ENCODE measurements at places on chromosomes 5 and 9. TPM values are rescaled to one million over a fixed set of nuclear protein-coding genes. Genes with fewer than 3 reads are reported as not detected.

DNA sequence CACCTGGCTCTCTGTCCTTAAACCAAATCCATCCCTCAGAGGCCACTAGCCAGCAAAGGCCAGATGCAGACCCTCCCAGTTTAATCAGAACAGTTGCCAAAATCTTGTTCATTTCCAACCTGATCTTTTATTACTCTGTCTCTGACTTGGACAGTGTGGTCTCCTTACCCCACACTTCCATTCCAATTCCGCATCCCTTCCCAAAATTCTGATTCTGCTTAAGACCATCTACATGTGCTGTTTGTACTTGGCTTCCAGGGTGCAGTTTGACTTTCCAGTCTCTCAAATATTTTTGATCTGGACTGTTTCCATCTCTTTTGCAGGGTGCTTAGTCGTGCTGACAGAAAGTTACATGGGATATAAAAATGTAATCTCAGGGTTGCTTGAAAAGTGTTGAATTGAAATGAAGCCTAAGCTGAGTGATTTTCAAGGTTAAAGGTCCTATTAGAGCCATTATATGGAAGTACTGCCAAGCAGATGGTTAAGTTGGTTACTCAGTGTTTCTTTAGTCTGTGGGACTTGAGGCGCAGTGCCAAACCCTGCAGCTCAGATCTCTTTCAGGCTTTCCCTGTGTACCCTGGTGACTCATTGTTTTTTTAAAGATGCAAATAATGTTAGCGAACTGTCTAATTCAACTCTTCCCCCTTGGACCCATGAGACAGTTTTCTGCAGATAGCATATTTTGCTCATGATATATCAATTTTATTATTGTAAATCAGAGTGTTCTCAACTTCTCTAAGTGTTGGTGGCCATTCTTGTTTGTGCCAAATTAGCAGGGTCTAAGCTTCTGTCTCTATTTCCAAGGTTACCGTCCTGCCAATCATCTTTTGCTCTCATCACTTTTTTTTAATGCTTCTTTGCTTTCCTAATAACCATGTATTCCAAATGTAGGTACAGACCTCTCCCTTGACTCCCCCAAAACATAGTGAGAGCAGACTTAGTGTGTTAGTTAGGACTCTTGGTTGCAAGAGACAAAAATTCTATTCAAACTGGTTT is 18.2 kb upstream of the DCP2 start:
- no peak for DNase-seq

DNA sequence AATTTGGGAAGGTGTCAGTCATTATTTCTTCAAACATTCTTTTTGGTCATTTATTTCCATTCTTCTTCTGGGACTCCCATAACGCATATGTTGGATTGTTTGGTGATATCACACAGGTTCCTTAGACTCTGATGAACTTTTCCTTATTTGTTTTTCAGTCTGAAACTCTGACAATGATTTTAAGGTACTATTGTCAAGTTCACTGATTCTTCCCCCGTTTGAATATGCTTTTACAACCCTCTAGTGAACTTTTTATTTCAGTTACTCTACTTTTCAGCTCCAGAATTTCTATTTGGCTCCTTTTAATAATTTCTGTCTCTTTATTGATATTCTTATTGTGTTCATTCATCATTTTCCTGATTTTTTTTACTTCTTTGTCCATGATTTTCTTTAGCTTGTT is 92.5 kb upstream of the RORB start:
- no peak for DNase-seq

Gene QRFP
- polyA plus RNA-seq: 0.29 TPM

DNA sequence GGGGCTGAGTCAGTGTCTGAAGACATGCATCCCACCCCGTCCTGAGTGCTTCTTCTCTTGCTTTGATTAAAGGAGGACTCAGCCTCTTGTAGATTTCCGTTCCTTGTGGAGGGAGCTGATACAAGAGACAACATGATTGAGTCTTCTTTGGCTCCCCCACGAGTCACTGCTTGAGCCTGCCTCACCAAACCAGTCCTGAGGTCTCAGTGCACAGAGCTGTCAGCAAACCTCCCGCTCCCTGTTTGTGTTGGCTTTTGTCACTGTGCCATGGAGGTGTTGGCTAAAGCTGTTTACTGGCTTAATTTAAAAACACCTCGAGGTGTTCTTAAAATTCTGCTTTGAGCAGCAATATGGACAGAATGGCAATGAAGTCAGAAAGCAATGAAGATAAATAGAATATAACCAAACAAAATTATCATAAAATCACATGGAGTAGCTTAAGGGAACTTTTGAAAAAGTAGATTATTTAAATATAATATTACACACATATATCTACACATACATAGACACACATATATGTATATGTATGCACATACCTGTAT is 234.1 kb upstream of the ANKRD55 start:
- no peak for DNase-seq

DNA sequence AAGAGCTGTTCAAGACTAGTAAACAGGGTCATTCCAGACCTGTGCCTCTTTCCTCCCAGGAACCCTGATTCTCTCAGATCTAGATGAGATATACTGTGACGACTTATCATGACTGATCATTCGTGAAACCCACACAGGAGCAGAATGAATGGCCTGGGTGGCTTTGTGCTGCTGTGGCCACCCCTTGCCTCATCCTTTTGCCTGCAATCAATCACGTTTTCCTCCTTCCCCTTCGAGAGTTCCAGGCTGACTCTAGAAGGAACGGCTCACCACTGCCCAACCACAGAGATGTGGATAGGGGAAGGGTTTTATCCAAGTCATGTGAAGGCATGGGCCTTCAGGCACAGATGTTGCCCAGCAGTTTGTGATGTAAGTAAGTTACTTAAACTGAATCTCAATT is 5.8 kb downstream of the ANXA6 start:
- DNase-seq: no peak

DNA sequence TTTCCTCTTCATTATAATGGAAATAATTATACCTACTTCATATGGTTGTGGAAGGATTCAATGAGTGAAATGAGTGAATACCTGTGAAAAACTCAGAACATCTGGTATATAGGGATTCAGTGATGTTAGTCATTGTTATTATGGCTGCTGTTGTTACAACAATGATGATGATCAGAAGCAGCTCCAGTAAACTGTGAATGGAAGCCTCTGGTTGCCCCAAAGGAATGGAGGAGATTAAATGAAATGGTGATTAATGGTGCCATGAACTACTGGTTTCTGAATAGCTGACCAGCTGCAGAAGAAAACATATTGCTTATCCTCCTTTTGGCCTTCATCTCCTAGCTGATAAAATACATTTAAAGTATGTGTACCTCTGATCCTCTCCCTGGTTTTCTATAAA is 372.0 kb downstream of the ARHGEF28 start:
- DNase-seq: no peak

Gene EPB41L4A
- polyA plus RNA-seq: 28.0 TPM

DNA sequence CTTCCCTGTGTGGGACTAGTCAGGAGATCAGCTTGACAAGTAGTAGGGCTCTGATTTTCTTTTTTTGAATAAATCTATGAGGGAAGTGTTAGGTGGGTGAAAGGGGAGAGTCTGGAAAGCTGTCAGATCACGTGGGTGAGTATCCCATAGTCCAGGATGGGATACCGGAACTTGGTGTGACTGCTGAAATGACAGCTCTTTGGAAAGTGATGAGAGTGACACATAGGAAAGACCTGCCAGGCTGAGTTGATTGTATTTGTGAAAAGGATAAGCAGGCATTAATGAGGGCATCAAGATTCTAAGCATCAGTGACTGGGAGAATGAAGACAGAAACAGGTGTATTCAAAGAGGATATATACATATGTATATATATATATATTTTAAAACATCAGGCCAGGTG is 35.6 kb downstream of the ACTBL2 start:
- DNase-seq: no peak

DNA sequence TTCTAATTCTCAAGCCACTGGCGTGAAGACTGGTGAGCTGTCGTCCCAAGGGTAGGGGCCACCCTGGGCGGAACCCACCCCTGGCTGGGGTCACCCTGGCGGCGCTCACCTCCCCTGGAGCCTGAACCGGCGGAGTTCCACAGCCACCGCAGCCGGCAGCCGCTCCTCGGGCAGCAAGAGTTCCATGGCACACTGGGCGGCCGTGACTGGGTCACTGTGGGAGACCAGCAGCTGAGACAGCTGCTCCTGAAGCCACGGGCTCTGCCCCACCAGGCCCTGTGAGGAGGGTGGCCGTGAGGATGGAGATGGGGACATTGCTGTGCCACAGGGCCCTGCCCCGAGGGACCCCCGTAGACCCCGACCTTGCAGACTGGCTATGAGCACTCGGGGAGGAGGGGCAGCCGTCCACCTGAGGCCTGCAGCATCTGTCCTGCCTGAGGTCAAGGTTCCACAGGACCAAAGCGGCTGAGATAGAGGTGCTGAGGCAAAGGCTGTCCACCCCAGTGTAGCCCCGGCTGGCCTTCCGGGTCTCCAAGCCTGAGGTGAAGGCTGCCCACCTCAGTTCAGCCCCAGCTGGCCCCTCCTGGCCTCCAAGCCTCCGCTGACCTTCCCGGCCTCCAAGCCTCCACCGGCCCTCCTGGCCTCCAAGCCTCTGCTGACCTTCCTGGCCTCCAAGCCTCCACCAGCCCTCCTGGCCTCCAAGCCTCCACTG is 50.6 kb upstream of the NRARP start:
- no peak for DNase-seq

DNA sequence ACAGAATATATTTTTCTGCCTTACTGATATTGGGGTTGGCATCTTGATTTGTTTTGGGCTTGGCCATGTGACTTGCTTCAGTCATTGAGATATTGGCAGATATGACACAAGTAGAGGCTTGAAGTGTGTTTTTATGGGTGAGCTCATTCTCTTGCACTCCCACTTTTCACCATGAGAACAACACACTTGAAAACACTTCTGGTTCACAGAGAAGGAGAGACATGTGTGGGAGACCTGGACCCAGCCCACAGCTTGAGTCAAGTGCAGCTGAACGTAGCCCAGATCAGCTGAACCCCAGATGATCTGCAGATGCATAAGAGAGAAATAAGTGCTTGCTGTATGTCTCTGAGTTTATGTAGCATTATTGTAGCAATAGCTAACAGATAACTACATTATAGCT is 155.4 kb downstream of the SEMA6A start:
- no peak for DNase-seq

DNA sequence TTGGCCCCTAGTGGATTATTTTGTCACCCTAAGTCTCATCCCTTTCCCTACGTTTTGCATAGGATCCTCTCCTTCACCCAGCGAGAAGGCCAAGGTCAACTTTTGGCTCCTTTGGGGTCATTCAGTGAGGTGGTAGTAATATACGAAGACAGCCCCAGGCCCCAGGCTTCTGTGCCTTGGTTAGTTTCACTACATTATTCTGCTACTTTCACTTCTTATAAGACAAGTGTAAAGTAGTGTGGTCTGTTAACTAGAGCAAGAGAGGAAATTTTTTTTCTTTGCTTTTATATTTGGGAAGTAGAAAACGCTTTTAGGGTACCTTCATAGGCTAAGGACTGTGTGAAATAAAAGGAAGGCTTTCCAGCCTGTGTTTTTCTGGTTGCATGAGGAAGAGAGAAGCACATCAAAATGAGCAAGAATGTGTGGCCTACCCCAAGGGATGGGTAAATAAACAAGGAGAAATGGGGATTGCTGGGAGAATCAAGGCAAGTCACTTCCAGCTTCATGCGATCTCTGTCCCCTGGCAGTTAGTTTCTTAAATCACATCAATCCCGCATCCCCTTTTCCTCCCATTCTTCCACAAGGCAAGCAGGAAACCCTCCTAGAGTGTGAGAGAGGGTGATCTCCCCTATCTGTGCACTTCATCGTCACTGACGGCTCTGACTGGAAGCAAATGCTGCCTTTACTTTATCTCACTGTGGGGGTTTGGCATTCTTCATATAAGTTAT is 677.0 kb upstream of the WWC1 start:
- DNase-seq: no peak

Gene FAM163B
- polyA plus RNA-seq: 0.49 TPM

Gene FAM114A2
- polyA plus RNA-seq: 30.6 TPM

All from right renal pelvis (tissue), 4 donors.